ENCODE measurements at places on chromosomes 1 and 21. TPM values are rescaled to one million over a fixed set of nuclear protein-coding genes. Genes with fewer than 3 reads are reported as not detected.
A peak's percentile ranks its signal among the peaks of the same experiment; 100 is the strongest.

- H3K4me1 ChIP-seq = no peaks in the 10 kb centered on the region
- H3K27me3 ChIP-seq = no peaks in the 10 kb centered on the region
- peak; percentile 35 for DNase-seq
- H3K4me3 ChIP-seq = no peak overlapping the region
- no peak overlapping the region for H3K27ac ChIP-seq
- no peaks in the 10 kb centered on the region for H3K36me3 ChIP-seq
Observed at GRCh38 chr1:198088360-198089071, 68.3 kb upstream of the NEK7 start.

DNA sequence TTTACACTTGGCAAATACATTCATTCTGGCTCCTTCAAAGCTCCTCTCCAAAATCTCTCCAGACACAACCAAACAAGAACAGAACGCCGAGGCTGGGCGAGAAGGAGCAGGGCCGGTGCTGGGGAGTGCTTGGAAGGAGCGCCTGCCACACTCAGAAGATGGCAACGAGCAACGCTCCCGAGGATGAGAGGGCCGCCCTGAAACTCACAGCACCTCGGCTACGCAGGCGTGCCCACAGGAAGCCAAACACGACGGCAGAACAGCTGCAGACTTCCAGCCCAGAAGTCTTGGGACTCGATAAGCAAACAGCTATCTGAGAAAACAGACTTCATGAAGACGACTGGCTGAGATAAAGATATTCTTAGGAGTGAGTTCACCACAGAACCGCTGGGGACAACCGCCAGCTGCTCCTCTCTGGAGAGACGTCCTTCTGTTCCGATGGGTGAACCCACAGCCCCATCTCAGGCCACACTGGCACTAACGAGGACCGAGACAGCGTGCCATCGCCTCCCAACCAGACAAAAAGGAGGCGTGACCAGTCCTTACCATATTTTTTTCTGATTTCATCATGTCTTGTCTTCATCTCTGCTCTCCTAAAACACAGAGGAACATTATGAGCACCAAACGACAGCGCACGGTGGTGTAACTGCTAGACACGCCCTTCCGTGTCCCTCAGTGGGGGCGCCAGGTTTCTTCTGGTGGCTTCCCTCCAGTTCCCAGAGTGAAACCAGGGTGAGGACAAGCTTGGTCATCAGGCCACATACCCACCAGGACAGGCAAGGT, 18.6 kb downstream of the PTTG1IP start:
- H3K4me3 ChIP-seq = no peak overlapping the region
- H3K4me1 ChIP-seq = peaks cover 6% of the 10 kb centered on the region
- no peaks in the 10 kb centered on the region for H3K27me3 ChIP-seq
- no peak for DNase-seq
- no peak overlapping the region for H3K27ac ChIP-seq

Gene OR2M3
- not detected for total RNA-seq

GRCh38 chr1:212864201-212864600, 6.1 kb downstream of the FLVCR1 start:
- DNase-seq = no peak
- no peaks in the 10 kb centered on the region for H3K27me3 ChIP-seq
- peaks cover 63% of the 10 kb centered on the region for H3K36me3 ChIP-seq
- no peak overlapping the region for H3K27ac ChIP-seq
- H3K4me1 ChIP-seq = peaks cover 9% of the 10 kb centered on the region

Gene ATP1A2
- total RNA-seq = 44.2 TPM

DNA sequence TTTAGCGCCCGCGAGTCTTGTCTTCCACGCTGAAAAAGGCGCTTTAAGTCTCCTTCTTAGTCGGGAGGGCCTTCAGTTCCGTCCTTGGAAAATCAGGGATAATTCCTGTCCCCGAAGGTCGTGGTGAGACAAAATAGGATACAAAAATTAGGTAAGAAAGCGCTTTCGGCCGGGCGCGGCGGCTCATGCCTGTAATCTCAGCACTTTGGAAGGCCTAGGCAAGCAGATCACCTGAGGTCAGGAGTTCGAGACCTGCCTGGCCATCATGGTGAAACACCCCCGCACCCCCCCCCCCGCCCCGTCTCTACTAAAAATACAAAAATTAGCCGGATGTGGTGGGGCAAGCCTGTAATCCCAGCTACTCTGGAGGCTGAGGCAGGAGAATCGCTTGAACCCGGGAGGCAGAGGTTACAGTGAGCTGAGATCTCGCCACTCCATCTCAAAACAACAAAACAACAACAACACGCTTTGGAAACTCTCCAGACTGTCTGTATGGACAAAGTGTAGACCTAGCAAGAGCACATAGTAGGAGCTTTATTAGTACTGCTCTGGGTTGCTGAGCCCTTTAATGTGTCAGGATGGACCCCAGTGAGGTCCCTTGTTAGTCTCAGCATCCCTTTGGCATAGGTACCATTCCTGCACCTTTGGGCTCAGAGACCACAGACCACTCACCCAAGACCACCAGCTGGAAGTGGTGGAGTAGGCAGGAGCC, 790 bp upstream of the TMEM54 start:
- no peaks in the 10 kb centered on the region for H3K27me3 ChIP-seq
- H3K27ac ChIP-seq = no peak overlapping the region
- H3K4me3 ChIP-seq = peak overlapping the region; percentile 61
- no peak for DNase-seq

Gene REN
- total RNA-seq = not detected

- H3K4me3 ChIP-seq = no peak overlapping the region
- no peaks in the 10 kb centered on the region for H3K36me3 ChIP-seq
- no peaks in the 10 kb centered on the region for H3K27me3 ChIP-seq
Observed at GRCh38 chr1:89946532-89946931, 48.4 kb upstream of the ZNF326 start.

DNA sequence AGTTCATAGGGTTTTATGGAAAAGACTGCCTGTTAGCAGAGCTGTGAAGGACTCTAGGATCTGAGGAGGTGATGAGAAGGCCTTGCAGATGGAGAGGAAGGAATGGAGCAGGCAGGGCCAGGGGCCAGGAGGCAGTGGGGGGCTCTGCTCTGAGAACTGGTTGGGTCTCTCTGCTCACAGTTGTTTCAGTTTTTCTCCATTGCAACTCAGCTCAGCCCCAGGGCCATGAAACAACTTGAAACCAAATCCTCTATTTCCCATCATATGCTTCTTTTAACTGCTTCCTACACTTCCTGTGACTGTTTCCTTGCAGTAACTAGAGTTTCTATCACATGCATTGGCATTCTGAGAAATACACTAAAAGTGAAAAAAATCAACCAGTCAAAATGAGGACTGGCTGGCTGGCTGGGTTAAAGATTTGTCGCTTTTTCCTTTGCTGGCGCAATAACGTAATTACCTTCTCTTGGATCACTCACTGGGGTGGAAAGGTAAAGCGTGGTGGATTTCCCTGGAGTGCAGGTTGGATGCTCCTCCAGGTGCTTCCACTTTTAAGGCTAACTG, 172.0 kb downstream of the CDC7 start:
- no peak overlapping the region for H3K27ac ChIP-seq
- H3K4me1 ChIP-seq = no peaks in the 10 kb centered on the region
- no peaks in the 10 kb centered on the region for H3K27me3 ChIP-seq
- H3K36me3 ChIP-seq = no peaks in the 10 kb centered on the region

DNA sequence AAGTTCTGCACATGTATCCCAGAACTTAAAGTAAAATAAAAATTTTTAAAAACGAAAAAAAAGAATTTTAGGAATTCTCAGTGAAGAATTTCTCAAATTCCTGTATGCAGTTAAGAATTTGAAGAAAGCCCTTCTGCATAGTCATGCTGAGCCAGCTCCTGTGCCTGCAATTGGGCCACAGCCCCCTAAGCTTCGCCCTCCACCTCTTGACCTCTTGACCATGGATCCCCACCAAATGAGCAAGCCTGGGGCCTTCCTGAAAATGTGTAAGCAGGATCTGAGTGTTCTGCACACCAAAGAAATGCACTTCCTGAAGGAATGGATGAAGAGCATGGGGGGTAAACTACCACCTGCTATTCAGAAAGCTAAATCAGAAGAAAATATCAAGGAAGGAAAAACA, 52.0 kb downstream of the NBPF6 start:
- H3K4me3 ChIP-seq = no peak overlapping the region
- DNase-seq = no peak
- no peaks in the 10 kb centered on the region for H3K36me3 ChIP-seq
- H3K27ac ChIP-seq = no peak overlapping the region
- no peaks in the 10 kb centered on the region for H3K27me3 ChIP-seq

GRCh38 chr1:163928069-163928468, 606.3 kb downstream of the NUF2 start:
- H3K27me3 ChIP-seq = no peaks in the 10 kb centered on the region
- no peak overlapping the region for H3K4me3 ChIP-seq

DNA sequence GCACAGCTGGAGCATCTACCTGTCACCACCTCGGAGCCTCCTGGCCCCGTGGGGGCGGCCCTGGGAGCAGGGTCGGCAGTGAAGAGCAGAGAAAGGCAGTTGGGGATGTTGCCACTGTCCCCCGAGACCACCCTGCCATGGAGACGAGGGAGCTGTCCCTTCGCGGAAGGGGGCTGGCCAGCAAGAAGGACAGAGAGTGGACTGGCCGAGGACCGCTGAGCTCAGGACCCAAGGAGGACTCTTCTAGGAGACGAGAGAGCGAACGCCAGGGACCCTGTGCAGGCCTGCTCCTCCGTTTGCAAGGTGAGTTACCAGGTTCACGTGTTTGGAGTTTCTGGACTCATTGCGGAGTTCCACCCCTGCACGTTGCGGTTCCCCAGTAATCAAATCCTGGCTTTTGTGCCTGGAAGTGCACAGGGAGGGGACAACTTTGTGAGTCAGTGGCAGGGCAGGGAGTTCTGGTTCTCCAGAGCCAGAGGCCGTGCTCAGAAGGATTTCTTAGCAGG, 5.6 kb upstream of the POFUT2 start:
- H3K27me3 ChIP-seq = no peaks in the 10 kb centered on the region
- H3K36me3 ChIP-seq = peaks cover 3% of the 10 kb centered on the region
- no peak overlapping the region for H3K27ac ChIP-seq
- peaks cover 25% of the 10 kb centered on the region for H3K4me1 ChIP-seq
- no peak for DNase-seq

Gene HAPLN2
- total RNA-seq = 0.20 TPM

Gene LCE3D
- total RNA-seq = not detected

DNA sequence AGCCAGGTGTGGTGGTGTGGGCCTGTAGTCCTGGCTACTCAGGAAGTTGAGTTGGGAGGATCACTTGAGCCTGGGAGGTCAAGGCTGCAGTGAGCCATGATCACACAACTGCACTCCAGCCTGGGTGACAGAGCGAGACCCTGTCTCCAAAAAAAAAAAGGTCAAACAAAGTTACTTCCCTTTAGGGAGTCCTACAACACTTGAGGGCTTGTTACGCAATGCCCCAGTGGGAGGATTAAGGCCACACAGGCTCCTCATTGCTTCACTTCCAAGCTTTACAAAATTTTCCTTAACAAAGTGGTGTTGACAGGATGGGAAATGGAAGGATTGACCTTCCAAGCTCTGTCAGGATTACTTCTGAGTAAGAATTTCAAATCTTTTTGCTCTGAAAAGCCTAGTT, 6.2 kb upstream of the EXTL1 start:
- no peaks in the 10 kb centered on the region for H3K36me3 ChIP-seq
- H3K4me1 ChIP-seq = peaks cover 35% of the 10 kb centered on the region

- no peaks in the 10 kb centered on the region for H3K36me3 ChIP-seq
- H3K4me3 ChIP-seq = no peak overlapping the region
- H3K27ac ChIP-seq = no peak overlapping the region
- H3K4me1 ChIP-seq = no peaks in the 10 kb centered on the region
Observed at GRCh38 chr1:150387200-150387599, 23.3 kb downstream of the RPRD2 start.

GRCh38 chr21:36965720-36966065, 776 bp downstream of the HLCS start:
- H3K4me1 ChIP-seq = peaks cover 8% of the 10 kb centered on the region
- peak; percentile 62 for DNase-seq
- H3K27ac ChIP-seq = peak overlapping the region; percentile 56
- H3K27me3 ChIP-seq = no peaks in the 10 kb centered on the region
- H3K4me3 ChIP-seq = peak overlapping the region; percentile 77

- no peaks in the 10 kb centered on the region for H3K4me1 ChIP-seq
- no peak for DNase-seq
- H3K36me3 ChIP-seq = no peaks in the 10 kb centered on the region
- H3K27me3 ChIP-seq = no peaks in the 10 kb centered on the region
- H3K27ac ChIP-seq = no peak overlapping the region
Observed at GRCh38 chr1:87089823-87090222, 175.4 kb downstream of the HS2ST1 start.

DNA sequence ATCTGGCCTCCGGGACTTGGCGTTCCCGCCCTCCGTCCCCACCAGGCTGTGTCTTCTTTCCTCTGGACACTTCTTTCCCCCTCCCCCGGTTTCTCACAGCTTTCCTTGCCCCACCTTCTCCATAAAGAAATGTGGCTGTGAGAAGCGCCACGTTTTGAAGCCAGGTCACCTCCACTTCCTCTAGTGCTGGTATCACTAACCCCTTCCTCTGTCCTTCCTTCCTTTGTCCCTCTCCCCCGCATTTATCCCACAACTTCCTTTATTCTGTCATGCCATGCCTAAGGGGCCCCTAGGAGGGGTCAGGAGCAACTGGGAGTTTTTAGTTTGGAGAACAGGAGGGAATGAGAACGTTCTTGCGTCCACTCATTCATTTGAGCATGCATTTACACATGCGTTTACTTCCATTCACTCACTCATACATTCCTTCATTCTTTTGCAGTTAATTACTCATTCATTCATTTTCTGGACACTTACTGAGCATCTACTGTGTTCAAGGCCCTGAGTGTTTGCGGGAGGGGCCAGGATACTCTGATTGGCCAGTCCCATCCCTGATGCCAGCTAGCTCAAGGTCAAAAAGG, 5.0 kb upstream of the ACOT11 start:
- no peak for DNase-seq
- H3K4me3 ChIP-seq = peak overlapping the region; percentile 54
- no peaks in the 10 kb centered on the region for H3K36me3 ChIP-seq
- peak overlapping the region; percentile 97 for H3K27ac ChIP-seq
- no peaks in the 10 kb centered on the region for H3K27me3 ChIP-seq
- peaks cover 30% of the 10 kb centered on the region for H3K4me1 ChIP-seq

Gene OR6N1
- not detected for total RNA-seq

DNA sequence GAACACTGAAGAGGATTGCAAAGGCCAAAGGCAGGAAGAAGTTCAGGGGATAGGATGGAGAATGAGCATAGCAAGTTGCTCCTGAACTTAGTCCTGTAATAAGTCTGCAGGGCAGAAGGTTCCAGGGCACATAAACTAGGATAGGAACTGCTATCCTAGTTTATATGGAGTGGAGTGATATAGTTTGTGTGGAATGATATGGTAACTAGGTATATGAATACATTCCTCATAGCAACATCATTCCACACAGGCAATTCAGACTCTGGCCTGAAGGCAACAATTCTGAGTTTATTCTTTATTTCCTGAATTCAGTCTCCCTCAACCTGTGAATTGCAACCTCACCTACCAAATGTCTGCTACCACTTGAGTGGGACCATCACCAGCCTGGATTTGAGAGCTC, 154.9 kb upstream of the GREM2 start:
- no peak overlapping the region for H3K4me3 ChIP-seq
- peaks cover 9% of the 10 kb centered on the region for H3K4me1 ChIP-seq
- no peaks in the 10 kb centered on the region for H3K36me3 ChIP-seq
